ENCODE measurements at places on chromosomes 1 and 21.
A peak's percentile ranks its signal among the peaks of the same experiment; 100 is the strongest.

GRCh38 chr1:11331036-11331944 is 58.3 kb downstream of the UBIAD1 start:
- DNase-seq = no peak

DNA sequence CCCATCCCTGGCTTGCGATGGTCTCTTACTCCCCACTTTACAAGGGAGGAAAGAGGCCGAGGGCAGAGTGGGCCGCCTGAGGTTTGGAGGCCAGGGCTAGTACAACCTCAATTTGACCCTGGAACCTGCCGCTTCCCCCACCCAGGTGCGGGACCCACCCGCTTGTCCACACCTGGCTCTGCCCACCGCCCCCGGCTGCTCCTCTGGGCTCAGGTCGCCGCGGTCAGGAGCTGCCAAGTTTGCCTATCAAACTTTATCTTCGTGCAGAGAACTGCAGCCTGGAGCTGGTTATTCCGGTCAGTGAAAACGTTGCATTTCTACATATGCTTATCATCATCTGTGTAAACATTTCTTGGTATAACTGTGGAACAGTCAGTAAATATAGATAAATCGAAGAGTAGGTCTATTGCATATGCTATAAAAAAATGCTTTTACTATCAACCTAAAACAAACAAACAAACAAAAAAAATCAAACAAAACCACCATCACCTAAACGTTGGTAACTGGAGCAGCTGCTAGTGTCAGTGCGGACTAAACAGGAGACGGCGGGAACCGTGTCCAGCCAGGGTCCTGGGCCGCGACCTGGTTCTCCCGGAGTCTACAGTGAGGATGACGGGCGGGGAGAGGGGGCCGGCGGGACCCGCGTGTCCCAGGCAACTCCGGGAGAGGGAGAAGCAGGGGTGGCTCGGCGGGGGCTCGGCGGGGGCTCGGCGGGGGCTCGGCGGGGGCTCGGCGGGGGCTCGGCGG is 906 bp upstream of the ADARB1 start:
- DNase-seq = no peak

GRCh38 chr1:231493421-231494185 is 34.9 kb upstream of the TSNAX start:
- peak; percentile 21 for DNase-seq

GRCh38 chr21:42151148-42151947 is 67.6 kb upstream of the ABCG1 start:
- no peak for DNase-seq

GRCh38 chr21:28431527-28432200 is 561.0 kb downstream of the LTN1 start:
- peak; percentile 71 for DNase-seq

- DNase-seq = no peak
Observed at GRCh38 chr1:41713141-41713540, 205.6 kb downstream of the HIVEP3 start.

- DNase-seq = no peak
Observed at GRCh38 chr1:184258525-184258924, 128.3 kb upstream of the C1orf21 start.

DNA sequence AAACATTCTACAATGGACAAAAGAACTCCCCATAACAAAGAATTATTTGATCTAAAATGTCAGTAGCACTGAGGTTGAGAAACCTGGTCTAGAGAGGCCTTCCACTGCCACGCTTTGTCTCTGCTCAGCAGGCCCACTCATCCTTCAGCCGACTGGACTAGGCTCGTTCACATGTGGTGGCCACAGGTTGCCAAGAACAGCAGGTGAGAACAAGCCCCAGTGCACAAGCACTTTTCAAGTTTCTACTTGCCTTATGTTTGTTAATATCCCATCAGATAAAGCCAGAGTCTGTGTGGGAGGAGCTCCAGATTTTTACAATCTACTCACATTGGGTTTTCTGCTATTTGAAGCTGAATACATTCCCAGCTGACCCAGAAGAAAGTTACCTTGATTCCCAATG is 9.1 kb upstream of the EFHD2 start:
- DNase-seq = no peak

DNA sequence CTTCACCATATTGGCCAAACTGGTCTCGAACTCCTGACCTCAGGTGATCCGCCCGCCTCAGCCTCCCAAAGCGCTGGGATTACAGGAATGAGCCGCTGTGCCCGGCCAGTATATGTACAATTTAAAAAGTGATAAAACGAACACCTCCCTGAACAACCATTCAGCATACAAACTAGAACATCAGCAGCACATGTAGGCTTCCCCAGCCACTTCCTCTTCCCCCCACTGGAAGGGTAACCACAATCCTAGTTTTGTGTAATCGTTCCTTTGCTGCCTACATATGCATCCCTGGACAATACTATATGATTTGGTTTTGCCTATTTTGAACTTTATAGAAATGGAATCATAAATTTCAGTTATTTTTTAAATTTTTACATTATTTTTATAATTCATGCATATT is 60.4 kb downstream of the DESI2 start:
- no peak for DNase-seq
